ENCODE measurements at places on chromosomes 6 and 20.

DNA sequence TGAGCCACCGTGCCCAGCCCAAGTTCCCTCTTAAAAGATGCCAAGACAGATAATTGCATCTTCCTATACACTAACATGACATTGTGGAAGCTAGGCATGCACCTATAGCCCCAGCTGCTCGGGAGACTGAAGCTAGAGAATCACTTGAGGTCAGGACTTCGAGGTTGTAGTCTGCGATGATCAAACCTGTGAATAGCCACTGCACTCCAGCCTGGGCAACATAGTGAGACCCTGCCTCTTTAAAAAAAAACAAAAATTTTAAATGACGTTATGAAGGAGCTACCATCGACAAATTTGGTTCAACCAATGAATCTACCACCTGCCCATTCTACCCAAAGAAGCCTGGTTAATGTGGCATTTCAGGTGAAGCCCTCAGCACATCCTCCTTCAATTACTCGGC lies 80.7 kb downstream of the TBC1D7 start:
- DNase-seq = no peak

DNA sequence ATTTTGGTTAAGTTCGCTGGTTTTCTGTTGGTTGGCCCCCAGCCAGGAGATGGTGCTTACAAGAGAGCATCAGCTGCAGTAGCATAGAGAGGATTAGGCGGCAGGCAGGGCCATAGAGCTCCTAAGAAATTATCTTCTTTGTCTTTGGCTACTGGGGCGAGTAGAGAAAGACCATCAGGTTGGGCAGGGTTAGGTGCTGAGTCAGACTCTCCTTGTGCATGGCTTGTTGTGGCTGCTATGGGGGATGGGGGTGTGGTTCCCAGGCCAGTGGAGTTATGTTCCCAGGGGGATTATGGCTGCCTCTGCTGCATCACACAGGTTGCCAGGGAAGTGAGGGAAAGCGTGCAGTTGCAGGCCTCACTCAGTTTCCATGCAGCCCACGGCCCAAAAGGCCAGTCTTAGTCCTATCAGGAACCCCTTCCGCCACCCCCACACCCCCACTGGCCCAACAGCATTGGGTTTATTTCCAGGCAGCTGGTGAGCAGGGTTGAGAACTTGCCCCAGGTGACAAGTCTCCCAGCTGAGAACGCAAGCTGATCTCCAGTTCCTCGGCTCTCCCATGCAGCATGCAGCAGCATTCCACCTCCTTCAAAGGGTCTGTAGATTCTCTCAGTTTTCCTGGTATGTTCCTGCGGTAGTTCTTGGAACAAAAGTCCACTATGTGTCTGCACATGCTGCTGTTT lies 243.7 kb downstream of the UTRN start:
- peak; percentile 93 for DNase-seq

GRCh38 chr6:3838992-3839867 lies 9.9 kb upstream of the FAM50B start:
- DNase-seq = no peak

DNA sequence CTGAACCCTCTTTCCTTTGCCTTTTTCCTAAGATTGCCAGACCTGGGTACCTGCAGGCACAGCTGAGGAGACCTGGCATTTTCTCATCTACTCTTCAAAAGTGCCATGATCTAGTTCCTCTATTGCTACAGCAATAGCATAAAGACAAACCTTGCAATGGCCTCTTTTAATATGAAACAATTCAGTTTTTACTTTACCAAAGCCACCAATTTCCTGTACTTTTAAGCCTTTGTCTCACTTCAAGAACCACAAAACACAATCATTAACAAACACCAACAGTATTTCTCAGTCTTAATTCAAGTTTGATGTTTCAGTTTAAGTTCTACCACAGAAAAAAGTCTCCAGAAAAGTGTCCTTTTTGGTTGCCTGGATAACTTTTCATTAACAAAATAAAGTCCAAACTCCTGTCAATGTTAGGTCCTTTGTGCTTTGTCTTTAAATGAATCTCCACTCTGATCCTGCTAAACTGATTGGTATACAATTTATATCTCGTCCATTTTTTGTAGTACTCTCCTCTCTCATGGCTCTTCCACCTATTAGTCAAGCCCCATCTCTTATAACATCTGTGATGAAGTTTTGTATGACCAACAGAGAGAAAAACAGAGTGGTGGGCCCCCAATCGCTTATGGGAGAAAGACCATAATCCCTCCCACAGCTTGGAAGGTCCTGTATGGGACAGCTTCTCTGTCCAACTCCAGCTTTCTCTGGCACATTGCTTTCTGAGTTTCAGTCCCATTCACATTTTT lies 50.5 kb upstream of the THEMIS start:
- no peak for DNase-seq

GRCh38 chr20:8837396-8837795 lies 231.5 kb upstream of the PLCB4 start:
- peak; percentile 18 for DNase-seq

DNA sequence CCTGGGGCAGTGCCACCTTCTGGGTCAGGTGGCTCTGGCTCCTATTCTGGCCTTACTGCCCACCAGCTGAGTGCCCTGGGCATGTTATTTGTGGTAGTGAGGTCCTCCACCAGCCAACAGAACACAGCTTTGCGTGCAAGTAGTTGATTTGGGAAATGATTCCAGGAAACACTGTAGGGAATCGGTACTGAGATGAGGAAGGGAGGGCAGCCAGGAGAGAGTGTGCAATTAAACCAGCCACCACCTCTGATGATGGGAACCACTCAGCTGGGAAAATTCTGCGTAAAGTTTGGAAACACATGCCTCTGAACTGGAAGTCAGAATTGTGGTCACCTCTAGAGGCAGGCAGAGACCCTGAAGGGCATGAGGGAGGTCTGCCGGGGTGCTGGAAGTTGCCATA lies 459 bp downstream of the LBP start:
- DNase-seq = no peak

DNA sequence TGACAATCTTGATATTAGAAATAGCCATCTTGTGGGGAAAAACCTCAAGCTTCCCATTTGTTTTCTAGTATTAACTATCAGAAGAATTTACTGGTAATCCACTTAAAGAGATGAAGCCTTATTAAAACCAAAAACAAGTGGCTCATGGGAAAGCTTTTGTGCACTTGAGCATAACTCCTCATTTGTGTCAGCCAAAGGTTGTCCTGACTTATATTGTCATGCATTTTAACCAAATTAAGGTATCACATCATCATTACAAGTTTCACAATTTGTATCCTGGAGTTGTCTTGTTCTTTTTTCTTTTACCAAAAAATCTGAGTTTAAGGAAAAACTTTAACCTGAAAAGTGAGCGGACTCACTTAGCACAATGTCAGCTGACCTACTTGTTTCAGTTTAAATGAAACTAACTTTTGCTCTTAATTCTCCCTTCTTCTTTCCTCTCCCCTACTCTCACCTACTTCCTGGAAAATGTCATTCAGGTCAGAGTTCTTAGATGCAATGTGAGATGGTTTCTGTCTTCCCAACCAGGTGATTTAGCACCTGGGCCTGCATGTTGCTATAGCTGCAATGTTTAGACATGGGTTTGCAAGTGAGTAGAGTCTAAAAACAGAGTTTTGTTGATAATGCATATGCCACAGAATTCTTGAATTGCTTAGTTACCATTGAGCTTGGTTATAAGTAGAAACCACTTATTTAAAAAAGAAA lies 82.8 kb downstream of the TNFAIP3 start:
- no peak for DNase-seq

DNA sequence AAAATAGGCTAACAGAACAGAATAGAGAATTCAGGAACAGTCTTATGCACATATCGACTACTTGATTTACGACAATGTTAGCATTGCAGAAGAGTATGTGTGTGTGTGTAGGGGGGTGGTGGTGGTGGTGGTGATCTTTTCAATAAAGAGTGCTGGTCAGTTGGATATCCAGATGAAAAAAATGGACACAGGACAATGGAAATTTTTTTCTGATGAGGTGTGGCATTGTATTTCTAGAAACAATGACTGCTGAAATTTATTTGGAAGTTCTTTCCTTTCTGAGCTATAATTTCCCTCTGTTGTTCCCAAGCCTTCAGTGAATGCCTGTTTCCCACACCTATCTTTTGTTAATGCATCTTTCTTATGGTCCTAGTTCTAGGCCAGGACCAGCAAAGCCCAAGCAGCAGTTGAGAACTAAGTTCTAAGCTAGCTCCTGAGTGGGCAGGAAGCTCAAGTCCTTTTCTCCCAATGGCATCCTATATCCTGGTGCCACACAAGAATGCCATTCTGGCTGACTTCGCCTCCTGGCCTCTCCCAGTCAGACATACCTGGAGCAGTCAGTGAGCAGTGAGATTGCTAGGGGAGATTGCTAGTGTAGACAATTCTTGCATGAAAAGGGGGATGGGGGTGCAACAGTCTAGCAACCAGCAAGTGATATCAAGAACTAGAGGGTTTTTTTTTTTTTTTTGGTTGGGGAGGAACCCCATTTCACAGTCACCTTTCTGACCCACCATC lies 1.2 kb upstream of the TOX2 start:
- no peak for DNase-seq

GRCh38 chr6:135090819-135091218 lies 36.2 kb upstream of the HBS1L start:
- DNase-seq = no peak

GRCh38 chr6:27847706-27848105 lies 64.5 kb downstream of the OR2B2 start:
- DNase-seq = no peak

DNA sequence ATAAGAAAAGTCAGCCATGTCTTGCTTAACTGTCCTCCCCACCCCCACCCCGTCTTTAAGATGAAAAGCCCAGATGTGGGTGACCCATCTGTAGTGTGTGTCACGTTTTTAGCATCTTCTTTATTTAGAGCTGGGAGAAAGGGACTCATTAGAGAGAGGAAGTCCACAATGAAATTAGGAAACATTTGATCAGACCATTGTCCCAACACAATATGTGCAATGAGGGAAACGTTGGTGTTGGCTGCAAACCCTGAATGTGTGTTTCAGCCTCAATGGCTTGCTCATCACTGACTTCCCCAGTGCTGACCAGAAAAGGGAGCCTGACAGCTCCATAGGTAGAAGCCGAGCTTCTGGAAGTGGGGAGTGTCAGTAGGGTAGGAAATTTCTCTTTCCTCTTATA lies 475.7 kb downstream of the CD83 start:
- DNase-seq = no peak

DNA sequence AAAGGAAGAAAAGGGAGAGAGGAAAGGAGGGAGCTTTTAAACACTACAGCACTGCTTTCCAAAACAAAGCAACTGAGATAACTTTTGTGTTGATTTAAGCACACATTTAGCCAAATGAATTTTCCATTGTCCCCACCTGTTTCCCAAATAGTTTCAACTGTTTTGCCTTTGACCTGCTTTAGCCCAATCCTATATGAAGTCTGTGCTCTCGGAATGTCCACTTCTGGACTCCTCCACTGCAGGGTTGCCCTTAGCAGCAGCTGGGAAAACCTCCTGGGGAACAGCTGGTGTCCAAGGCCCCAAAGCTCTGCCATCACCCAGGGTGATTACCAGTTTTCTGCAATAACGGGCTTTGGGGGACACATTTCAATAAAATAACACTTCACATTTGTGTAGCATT lies 44.9 kb upstream of the PKHD1 start:
- DNase-seq = no peak

- no peak for DNase-seq
These were observed 229.1 kb downstream of the NFATC2 start for GRCh38 chr20:51313358-51313827.

DNA sequence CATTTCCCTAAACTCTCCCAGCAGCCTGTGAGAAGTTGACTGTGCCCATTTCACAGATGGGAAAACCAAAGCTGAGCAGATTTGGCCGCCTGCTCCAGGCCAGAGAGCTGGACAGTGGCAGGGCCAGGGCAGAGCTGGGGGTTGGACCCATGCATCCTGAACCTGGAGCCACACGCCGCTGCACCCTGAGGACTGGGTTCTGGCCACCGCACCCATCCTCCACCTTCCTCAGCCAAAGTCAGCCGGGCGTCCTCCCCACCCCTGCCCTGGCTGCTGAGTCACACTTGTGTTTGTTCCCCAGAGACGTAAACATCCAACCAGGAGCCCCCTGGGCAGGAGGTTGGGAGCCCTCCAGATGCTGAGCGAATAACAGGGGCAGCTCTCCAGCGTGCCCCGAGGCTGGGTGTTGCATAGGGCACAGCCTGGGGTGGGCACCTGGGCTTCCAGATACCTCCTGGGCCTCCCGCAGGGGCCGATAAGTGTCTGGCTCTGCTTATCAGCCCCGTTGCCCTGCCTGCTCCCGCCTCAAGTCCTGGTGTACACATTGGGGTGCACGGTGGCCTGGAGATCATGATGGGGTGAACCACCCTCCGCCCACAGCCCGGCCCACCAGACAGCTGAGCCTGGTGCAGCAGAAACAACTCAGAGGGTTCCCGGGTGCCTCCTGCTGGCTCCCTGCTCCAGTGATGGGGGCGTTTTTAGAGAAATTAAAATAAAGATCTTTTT lies 23.8 kb downstream of the RBM38 start:
- DNase-seq = no peak

GRCh38 chr20:33653900-33654596 lies 8.1 kb upstream of the C20orf144 start:
- no peak for DNase-seq

GRCh38 chr6:11368264-11368663 lies 135.8 kb upstream of the NEDD9 start:
- DNase-seq = no peak

DNA sequence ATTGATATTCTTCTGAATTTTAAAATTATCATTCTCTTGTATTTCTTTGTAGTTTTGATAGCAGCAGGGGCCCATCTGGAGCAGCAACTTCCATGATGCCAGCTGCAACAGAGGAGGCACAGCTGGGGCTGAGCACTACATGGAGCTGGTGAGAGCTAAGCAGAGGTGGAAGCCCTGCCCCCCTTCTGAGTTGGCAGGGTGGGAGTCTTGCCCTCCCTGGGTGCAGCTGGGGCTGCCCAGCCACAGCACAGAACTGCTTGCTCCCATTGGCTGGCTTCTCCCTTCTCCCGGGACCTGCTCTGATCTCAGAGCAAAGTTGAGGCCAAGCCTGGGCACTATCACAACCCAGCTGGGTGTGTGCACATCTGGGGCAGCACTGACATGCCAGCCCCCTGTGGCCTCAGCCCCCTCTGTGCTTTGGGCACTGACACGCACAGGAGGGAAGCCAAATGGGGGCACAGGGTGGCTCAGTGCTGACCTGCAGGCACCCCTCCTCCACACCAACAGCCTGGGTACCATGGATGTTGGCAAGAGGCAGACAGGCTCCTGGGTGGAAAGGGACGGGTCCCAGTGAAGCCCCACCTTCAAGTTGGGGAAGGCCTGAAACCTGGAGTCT lies 69.1 kb upstream of the EYA4 start:
- DNase-seq = no peak

DNA sequence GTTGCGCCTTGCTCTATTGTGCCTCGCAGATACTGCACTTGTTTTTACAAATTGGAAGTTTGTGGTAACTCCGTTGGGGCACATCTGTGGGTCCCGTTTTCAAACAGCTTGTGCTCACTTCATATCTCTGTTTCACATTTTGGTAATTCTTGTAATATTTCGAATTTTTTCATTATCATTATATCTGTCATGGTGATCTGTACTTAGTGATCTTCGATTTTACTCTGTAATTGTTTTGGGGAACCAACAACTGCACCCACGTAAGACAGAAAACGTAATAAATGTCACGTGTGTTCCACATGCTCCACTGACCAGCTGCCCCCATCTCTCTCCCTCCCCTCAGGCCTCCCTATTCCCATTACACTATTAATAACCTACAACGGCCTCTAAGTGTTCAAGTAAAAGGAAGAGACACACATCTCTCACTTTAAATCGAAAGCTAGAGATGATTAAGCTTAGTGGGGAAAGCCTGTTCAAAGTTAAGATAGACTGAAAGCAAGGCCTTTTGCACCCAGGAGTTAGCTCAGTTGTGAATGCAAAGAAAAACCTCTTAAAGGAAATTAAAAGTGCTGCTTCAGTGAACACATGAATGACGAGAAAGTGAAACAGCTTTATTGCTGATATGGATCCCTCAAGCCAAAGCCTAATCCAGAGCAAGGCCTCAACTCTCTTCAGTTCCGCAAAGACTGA lies 26.9 kb downstream of the TTLL2 start:
- DNase-seq = no peak
